Liver (tissue), 10 donors: ENCODE measurements at places on chromosomes 5 and 9. TPM values are rescaled to one million over a fixed set of nuclear protein-coding genes. Genes with fewer than 3 reads are reported as not detected.

DNA sequence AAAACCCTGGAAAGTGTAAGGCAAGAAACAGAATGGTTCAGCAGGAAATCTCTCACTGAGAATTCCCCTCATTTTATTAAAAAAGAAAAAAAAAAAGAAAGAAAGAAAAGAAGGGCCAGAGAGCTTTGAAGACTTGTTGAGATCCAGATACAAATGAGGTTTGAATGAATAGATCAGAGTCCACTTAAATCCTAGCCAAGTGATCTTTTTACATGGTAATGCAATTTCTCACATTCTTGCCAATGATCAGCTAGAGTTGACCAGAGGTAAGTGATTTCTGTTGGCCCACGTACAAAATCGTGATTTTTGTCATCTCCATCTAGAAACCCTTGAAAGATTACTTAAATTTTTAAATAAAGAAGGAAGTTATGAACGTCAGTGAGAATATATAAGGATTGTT lies 261.5 kb upstream of the PCSK5 start:
- DNase-seq: no peak

- DNase-seq: no peak
These were observed 5.8 kb upstream of the ALDH1A1 start for GRCh38 chr9:72958485-72959281.

DNA sequence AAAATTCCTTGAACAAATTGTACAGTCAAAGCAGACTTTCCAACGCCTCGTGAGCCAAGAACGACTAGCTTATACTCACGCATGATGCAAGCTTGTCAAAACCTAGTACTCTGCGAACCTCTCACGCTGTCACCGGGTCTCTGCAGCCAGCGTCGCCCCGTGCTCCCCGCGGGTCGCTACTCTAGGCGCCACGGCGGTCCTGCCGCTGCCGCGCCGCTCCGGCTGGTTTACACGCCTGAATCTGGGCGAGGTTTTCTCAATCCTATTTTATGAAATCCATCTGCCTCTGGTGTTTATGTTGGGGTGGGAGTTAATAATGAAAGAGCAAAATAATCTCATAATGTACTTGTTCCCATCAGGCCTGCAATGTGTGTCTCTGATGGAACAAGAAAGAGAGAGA lies 90.9 kb downstream of the SV2C start:
- no peak for DNase-seq

- no peak for DNase-seq
These were observed 519 bp downstream of the ZER1 start for GRCh38 chr9:128771094-128771721.

DNA sequence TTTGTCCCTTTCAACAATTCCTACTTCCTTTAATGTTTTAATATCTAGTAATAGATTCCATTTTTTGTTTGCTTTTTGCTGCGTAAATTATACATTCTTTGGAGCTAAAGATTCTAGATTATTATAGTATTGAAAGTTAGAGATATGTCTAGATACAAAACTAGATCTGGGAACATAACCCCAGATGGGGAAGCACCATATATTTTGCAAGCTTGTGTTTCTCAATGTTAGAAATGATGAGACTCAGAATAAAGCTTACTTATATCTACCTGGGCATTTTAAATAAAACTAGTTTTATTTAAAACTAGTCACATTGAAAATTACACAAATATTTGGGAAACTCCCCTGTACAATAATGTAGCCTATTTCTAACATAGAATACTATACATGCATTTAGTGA lies 32.2 kb downstream of the TRIO start:
- no peak for DNase-seq

GRCh38 chr5:124522992-124523391 lies 223.4 kb downstream of the ZNF608 start:
- no peak for DNase-seq

- no peak for DNase-seq
These were observed 95.7 kb downstream of the INSL6 start for GRCh38 chr9:5089737-5090136.

GRCh38 chr9:26656003-26656870 lies 236.4 kb downstream of the CAAP1 start:
- no peak for DNase-seq

DNA sequence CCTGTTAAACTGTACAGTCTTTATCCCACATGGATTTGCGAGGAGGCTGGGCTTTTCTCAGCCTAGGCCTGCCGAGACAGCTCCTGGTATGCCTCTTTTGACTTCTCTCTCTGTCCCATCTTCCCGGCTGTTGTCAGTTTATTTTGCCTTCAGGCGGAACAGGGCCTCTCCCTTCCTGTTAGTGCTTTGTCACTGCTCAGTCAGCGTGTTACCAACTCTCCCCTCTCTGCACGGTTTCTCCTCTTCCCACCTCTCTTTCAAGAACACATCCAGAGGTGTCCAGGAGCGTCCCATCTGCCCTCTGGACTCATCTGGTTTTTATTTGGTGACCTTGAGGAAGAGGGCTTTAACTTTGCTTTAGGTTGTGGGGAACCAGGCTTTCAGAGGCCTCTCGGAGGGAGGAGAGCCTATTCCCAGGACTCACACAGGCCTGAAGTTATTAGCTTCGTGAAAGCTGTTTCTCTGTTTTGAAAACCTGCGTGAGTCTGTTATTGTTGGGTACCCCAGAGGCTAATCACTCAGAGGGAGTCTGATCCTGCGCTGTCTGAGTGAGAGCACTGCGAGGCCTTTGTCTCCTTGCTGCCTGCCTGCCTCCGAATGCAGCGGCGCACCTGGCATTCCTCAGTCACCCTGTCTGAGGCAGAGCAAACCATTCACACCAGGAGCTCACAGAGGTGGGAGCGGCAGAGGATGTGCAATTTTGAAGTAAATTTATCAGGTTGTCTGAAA lies 234.4 kb upstream of the MPDZ start:
- DNase-seq: no peak

DNA sequence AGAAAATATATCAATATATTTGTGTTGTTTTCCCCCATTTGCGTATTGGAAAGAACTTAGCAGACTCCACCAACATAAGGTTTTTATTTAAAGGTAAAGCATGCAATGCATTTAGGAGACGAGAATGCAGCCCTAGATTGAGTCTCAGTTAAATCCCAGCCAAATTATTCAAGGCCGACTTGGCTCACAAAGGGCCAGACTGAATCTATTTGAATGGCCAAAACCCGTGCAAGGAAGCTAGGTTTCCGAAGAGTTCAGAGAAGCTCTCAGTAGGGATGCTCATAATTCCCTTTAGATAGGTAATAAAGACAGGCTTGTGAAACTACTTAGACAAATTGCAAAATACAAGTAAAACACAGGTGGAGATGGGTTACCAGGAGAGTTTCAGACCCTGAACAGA lies 520.3 kb downstream of the CDH9 start:
- no peak for DNase-seq

- DNase-seq: no peak
These were observed 566.5 kb downstream of the LRRC70 start for GRCh38 chr5:63145167-63145566.

GRCh38 chr5:55022450-55022849 lies 1.6 kb upstream of the GZMK start:
- no peak for DNase-seq

DNA sequence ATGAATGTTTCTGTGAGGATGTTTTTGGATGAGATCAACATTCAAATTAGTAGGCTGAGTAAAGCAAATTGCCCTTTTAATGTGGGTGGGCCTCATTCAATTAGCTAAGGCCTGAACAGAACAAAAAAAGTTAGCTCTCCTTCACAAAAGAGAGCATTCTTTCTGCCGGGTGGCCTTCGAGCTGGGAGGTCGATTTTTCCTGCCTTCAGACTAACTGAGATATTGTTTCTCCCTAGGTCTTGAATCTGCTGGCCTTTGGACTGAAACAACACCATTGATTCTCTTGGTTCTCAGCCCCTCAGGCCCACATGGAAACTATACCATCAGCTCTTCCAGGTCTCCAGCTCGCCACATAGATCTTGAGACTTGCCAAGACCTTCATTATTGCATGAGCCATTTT lies 29.1 kb upstream of the FREM1 start:
- no peak for DNase-seq

- no peak for DNase-seq
These were observed 103.2 kb upstream of the IL7R start for GRCh38 chr5:35753500-35753899.

DNA sequence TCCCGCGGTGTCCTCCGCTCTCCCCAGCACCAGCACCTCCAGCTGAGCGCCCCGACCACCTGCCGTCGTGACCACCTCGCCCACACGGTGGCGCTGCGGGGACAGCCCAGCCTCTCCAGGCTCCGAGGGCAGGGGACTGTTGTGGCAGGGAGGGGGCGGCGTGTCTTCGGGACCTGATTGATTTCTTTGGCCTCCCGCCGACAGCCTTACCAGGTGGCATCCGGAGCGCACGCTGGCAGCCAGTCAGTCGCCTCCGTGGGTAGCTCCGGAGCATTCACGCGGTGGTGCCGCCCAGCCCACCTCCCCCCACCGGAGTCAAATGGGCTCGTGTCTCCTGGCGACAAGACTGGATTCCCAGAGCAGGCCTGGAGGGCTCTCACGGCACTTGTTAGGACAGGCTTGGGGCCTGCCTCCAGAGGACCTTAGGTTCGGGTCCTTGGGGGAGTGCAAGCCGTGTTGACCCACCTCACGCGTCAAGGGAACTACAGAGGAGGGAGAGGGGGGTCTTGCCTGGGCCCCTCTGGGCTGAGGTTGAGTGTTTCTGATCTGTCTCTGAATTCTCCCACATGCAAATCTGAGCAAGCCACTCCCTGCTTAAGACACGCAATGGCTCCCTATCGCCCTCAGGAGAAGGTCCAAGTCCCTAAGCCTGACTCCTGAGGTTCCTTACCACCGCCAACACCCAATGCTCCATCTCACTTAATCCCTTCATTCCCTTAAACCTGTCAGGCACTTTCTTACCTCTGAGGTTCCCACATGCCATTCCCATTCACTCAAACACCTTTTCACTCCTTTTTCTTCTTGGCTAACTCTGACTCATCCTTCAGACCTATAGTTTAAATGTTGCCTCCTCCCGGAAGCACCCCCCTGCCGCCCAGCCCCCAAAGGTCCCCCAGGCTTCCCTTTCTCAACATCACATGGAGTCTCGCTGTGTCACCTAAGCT lies 51.2 kb upstream of the GGTA1 start:
- DNase-seq: peak; percentile 86

GRCh38 chr5:36704131-36704530 lies 97.7 kb downstream of the SLC1A3 start:
- no peak for DNase-seq

- DNase-seq: no peak
These were observed 37.2 kb upstream of the GABRP start for GRCh38 chr5:170746075-170746960.

DNA sequence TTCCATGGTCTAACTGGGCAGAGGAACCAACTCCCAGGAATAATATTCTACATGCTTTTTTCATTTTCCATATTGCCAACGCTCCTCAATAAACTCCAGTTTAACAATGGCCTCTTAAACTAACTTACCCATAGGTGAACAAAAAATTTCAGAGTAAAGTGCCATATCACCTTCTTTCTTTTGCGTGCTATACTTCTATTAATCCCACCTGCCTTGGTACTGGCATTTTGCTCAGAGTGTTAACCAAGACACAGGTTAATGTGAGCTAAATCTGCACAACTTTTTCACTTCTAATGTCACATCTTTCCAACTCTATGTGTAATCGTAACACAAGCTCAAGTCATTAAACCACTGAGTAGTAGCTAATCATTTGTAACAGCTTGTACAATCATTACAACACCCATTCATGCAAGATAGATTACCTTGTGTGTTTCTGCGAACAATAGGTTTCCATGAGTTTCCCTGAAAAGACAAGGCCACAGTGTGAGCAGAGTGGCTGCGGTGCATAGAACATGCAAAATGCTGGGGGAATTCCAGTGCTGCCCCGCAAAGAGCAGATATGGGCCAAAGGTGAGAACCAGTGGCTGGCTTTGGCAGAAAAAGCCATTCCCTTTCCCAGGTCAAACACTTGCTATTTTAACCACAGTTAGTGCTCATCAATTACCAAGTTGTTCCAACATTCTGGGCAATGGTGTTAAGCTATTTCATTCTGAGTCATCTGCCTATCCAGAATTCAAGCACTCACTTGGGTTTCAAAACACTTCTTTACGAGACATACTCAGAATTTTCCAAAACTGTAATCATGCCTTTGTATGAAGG lies 42.8 kb downstream of the TIMD4 start:
- no peak for DNase-seq

- DNase-seq: no peak
These were observed 32.4 kb downstream of the LMX1B start for GRCh38 chr9:126646162-126646561.

- no peak for DNase-seq
These were observed 8.4 kb upstream of the MXD3 start for GRCh38 chr5:177319913-177320588.

GRCh38 chr9:111902391-111903139 lies 6.0 kb downstream of the UGCG start:
- no peak for DNase-seq

The ACSL6 gene
- total RNA-seq: 129 TPM

The SLCO6A1 gene
- total RNA-seq: not detected

The SLC6A19 gene
- 4.9 TPM for total RNA-seq

The SPDL1 gene
- total RNA-seq: 11.5 TPM

The TNC gene
- total RNA-seq: 1.7 TPM

The SOX30 gene
- total RNA-seq: under 0.01 TPM

The PCDHGA7 gene
- total RNA-seq: 0.67 TPM

The SH3RF2 gene
- 1.9 TPM for total RNA-seq

The MAST4 gene
- total RNA-seq: 5.0 TPM

The NRG2 gene
- total RNA-seq: 0.08 TPM

The CLIC3 gene
- total RNA-seq: 0.33 TPM

The SLC2A8 gene
- total RNA-seq: 18.7 TPM

The ANKDD1B gene
- 0.93 TPM for total RNA-seq

The OLFM1 gene
- total RNA-seq: 5.2 TPM
